GM13976 (cell line): ENCODE measurements at places on chromosomes 5 and 9.
A peak's percentile ranks its signal among the peaks of the same experiment; 100 is the strongest.

DNA sequence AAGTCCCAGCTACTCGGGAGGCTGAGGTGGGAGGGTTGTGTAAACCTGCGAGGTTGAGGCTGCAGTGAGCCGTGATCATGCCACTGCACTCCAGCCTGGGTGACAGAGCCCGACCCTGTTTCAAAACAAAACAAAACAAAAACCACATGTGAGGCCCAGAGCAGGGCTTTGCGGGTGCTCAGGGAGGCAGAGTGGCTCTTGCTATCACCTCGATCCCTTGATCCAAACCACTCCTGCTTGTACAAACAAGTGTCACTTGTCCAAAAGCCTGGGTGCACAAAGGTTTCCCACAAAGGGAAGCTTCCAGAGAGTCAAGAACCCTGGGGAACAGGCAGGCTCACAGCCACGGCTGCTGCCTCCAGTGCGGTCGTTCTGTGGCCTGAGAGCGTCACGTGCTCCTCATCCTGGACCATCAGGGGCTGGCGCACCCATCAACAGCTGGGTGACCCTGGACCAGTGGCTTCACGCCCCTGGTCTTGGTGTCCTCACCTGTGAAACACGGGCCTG is 162.7 kb downstream of the C9orf50 start:
- peak; percentile 63 for DNase-seq

DNA sequence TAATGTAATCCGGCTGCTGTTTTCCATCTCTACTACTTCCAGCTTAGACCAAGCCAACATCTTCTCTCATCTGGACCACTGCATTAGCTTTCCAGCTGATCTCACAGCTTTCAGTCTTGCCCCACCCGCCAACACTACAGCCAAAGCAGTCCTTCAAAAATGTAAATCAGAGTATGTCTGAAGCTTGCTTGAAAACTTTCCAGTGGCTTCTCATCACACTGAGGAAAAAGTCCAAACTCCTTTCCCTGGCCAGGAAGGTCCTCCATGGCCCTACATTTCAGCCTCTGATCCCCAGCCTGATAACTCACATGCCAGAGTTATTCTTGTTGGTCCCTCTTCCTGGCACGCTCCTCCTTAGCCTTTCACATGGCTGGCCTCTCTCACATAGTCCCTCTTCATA is 38.5 kb downstream of the TTC1 start:
- DNase-seq = no peak

DNA sequence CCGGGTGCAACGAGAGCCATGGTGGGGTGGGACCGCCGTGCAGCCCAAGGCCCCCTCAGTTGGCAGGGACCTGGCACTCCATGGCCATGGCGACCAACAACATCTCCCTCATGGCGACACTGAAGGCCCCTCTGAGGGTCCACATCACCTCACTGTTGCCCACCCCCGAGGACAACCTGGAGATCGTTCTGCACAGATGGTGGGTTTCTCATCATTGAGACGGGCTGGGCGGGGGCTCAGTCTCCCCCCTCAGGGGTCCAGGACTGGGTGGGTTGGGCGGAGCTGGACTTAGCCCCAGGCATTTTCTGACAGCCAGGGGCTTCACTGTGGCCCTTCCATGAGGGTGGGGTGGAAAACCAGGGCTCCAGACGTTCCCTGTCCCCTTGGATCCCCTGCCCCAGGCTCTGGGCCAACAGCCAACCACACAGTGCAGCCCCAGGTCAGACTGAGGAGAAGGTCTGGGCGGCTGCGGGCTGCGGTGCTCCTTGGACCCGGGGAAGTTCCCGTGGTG is 734 bp downstream of the PAEP start:
- no peak for DNase-seq

DNA sequence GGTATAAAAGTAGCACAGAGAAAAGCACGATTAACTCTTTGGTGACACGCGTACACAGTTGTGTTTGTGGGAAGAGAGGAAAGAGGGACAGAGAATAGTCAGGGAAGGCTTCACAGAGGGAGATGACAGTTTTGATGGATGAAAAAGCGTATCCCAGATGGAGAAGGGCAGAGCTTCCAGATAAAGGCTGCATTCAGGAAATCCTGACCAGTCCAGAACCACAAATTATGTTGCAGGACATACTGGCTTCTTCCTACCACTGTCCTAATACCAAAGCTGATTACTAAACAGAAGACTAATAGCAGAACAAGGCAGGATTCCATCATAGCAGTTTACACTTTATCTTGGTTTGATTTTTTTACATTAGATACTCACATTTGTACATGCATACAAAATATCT is 34.5 kb downstream of the SLC31A2 start:
- no peak for DNase-seq

GRCh38 chr9:120734607-120735410 is 20.5 kb upstream of the MEGF9 start:
- DNase-seq = no peak

- no peak for DNase-seq
Observed at GRCh38 chr9:91586282-91586681, 162.7 kb upstream of the NFIL3 start.

DNA sequence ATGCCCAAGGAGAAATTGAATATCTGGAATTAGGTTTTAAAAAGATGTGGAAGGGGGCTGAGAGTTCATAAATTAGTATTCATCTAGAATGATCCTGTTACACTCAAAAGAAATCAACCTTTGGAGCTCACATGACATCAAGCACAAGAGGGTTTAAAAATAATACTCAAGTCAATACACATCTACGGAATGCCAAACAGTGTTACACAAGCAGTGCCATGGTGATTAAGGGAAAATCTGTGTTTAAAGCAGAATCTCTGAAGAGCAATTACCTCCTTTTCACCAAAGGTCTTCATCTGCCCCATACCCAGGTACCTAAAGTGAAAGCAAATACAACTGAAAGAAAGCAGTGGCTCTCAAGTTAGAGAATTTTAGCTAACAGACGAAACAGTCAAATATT is 261.6 kb downstream of the NFIB start:
- no peak for DNase-seq

DNA sequence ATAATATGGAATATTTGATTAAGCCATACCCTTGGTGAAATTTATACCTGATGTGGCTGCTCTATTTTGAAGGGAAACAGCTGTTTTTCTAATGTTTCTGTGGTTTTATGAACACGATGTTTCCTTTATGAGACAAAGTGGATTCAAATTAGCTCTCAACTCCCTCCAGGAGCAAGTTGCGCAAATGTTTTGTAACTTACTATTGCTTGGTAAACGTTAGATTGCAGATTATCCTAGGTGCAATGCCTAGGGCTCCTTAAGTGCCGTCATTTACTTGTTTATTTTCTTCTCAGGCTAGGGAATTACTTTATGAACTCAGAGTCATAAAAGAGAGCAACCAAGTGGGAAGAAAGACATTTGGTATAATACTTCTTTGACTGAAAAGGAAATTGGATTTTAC is 763.1 kb downstream of the TAF11L14 start:
- no peak for DNase-seq

- DNase-seq = no peak
Observed at GRCh38 chr5:117487556-117487955, 912.9 kb upstream of the SEMA6A start.

- no peak for DNase-seq
Observed at GRCh38 chr9:132054024-132054423, 25.6 kb downstream of the MED27 start.

GRCh38 chr5:74083096-74083791 is 457.2 kb downstream of the ARHGEF28 start:
- no peak for DNase-seq

- DNase-seq = no peak
Observed at GRCh38 chr9:80952363-80952922, 736.9 kb downstream of the TLE1 start.

DNA sequence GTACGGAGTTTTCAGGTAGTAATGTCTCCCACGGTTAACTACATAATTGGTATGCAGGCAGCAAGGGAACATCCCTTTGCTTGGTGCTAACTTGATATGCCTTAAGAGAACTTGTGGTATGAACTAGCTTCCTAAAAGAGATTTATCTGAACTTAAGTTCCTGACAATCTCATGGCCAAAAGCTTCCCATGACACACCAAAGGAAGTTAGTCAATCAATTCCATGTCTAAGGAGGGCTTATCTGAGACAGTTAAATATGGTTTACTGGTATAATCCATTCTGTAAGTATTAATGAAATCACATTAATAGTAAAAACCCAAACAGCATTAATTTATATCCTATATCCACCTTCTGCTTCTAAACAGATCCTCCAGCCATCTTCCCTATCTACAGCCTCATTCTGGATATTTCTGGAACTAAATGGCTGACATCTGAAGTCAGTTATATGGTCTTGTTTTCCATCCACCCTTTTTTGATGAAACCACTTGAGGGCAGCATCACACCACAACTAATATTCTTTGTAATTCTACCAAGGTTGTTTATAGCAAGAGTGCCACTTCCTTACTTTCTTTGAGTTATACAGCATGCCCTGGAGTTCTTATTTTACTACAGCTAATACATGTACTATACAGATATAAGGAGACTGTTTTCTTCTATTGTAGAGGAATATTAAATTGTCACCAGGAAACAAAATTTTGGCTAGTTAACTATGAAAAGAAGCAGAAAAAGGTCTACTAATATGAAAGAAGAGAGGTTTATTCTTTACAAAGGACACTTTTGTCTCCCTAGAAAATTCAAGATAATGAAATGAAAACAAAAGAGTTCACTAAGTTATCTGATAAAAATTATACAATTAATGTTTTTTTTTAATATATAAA is 34.7 kb downstream of the SHOC1 start:
- DNase-seq = peak; percentile 57

GRCh38 chr5:126801992-126802294 is 25.0 kb downstream of the LMNB1 start:
- DNase-seq = peak; percentile 33

DNA sequence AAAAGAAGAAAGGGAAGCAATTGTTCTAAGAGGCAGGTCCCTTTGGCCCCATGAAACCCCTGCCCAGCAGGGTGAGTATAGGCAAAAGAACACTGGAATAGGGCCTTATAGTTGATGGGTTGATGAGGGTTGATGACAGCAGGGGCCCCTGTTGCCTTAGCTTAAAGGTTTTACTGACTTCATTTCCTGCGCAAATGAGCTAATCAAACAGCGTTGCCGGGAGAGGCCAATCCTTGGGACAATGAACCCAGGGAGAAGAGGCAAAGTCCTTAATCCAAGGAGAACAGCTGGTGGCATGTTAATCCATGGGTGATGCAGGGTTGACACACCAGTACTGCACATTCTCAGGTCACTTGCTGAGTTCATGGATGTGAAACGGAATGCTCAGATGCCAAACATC is 22.0 kb upstream of the EPB41L4B start:
- DNase-seq = no peak

DNA sequence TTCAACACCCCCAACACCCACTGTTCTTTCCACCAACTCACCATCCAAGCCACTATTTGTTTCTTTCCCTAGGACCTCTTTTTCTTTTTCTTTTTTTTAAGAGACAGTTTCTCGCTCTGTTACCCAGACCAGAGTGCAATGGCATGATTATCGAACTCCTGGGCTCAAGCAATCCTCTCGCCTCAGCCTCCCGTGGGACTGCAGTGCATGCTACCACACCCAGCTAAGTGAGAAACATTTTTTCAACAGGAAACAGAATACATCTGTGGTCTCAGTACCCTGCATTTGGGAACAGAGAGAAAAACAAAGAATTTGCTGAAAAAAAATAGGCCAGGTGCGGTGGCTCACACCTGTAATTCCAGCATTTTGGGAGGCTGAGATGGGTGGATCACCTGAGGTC is 24.6 kb downstream of the B4GALT1 start:
- no peak for DNase-seq

GRCh38 chr9:91312717-91313325 is 48.9 kb downstream of the AUH start:
- no peak for DNase-seq

DNA sequence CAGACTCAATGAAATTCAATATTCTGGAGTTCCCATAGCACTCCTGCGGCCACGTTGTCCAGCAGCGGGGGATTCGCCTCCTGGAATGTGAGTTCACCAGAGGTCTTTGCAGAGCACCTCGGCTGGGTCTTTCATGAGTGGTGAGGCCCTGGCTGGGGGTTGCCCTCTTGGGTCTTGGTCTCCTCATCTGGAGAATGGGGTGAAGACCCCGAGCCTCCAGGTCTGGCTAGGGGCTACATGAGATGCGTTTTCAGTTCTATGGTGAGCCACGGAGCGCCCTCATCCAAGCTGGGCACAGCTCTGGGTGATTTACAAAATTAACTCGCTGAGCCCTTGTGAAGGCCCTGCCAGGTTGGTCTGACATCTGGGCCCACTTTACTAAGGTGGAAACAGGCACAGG is 37.5 kb upstream of the RXRA start:
- no peak for DNase-seq

- no peak for DNase-seq
Observed at GRCh38 chr9:80922544-80922943, 766.8 kb downstream of the TLE1 start.

GRCh38 chr5:95798048-95798447 is 24.5 kb downstream of the GLRX start:
- no peak for DNase-seq

DNA sequence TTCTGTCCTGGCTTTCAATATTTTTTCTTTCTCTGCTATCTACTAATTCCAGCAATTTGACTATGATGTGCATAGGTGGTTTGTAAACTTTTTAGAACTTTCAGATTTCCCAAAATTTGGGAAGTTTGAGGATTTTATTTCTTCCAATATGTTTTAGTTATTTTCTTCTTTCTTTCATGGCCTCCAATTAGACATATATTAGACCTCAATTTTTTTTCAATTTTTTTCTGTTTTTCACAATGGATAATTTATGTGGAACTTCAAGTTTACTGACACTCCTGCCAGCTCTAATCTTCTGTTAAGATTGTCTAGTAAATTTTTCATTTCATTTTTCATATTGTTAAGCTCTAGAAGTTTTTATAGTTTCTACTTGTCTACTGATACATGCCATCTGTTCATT is 163.3 kb downstream of the SAXO1 start:
- DNase-seq = no peak

- DNase-seq = no peak
Observed at GRCh38 chr5:179916523-179916922, 8.8 kb upstream of the TBC1D9B start.

GRCh38 chr9:129223551-129224208 is 45.6 kb upstream of the IER5L start:
- DNase-seq = no peak

- no peak for DNase-seq
Observed at GRCh38 chr5:112703866-112704820, 33.5 kb upstream of the APC start.

GRCh38 chr5:77971776-77972468 is 195.8 kb upstream of the TBCA start:
- no peak for DNase-seq
